ENCODE measurements at places on chromosomes 1 and 21.

- DNase-seq = no peak
Measured at GRCh38 chr1:63903947-63904610, 130.3 kb downstream of the ROR1 start.

DNA sequence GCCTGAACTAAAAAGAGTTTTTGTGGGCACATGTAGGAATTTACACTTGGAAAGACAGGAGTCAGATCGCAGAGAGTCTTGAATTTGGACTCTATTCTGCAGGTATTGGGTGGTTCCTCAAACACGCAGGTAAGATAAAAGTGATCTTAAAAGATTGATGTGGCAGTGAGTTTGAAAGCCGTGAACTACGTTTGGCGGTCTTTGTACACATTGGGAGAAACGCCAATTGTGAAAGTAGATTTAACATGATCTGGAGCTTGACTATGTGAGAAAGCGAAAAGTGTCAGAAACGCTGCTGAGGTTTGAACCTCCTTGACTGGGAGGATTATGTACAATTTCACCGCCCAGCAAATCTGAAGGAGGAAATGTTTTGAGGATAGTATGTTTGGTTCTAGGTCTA lies 1.5 kb upstream of the PPP2R5A start:
- no peak for DNase-seq

DNA sequence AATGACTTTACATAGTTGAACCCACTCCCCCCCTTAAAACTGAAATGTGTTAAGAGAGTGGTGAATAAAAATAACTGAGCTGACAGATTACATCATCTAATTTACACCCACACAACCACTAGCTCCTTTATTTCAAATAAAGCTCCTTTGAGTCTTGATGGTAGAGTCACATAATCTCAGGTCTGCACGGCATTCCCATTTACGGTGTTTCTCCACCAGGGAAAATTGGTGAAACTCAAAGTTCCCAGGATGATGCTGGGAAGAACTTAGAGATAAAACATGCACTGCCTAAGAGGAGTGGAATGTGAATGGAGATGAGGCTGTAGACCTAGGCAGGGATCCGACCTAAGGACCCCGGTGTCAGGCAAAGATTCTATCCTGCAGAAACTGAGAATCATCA lies 727.8 kb upstream of the ADAMTS5 start:
- DNase-seq = no peak

GRCh38 chr1:74396933-74397332 lies 115.5 kb downstream of the LRRC53 start:
- no peak for DNase-seq

DNA sequence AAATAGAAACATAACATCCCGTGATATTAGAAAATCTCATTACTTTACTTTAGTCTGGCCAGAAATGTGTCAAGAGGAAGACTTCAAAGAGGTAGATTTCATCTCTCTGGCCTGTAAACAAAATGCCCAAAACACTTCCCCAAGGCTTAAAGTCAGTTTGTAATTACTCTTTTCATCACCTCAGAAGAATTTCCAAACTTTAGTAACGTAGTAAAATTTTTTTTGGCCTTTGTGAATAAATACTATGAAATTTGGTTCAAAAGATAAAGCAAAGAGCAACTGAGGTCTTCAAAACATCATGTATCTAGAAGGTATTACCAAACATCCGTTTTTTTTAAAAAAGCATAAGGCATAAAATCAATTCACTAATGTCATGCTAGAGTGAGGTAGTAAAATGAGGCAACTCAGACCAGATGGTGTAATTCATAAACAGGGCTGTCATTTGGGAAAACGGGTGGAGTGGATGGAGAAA lies 51.4 kb downstream of the LEPR start:
- DNase-seq = no peak

DNA sequence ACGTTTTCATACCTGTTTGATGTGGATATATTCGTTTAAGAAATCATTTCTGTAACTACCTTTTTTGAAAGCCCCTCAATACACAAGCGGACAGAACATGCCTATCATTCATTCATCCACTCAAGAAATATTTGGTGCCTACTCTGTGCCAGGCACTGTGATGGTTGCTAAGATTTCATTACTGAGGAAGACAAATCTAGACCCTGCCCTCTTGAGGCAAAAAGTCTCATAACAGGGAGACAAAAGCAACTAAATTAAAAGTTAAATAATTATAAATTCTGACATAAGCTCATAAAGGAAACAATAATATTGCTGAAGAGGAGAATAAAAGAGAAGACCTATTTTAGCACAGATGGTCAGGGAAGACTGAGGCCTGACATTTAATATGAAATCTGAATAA lies 203.5 kb upstream of the ZNHIT6 start:
- no peak for DNase-seq

All from activated CD4-positive, alpha-beta memory T cell treated with anti-CD3 and anti-CD28 coated beads for 36 hours (primary cell).